Kidney capillary endothelial cell (primary cell): ENCODE measurements at places on chromosomes 7 and 10.

DNA sequence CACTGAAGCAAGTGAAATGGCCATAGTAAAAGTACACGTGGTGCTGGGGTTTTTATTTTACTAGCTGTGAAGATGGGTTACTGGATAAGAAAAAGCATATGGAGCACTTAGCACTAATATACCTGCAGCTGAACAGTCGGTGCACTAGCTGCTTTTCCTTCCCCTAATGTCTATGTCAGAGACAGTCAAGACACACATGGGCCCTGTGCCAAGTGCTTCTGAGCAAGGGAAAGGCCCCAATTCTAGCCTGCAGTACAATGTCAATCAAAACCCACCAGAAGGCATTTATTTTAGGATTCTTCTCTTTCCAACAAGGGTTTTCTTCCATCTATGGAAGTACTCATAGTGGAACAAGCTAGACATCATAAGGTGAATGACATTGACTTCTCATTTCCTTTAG is 716.7 kb downstream of the CCSER2 start:
- DNase-seq: no peak

DNA sequence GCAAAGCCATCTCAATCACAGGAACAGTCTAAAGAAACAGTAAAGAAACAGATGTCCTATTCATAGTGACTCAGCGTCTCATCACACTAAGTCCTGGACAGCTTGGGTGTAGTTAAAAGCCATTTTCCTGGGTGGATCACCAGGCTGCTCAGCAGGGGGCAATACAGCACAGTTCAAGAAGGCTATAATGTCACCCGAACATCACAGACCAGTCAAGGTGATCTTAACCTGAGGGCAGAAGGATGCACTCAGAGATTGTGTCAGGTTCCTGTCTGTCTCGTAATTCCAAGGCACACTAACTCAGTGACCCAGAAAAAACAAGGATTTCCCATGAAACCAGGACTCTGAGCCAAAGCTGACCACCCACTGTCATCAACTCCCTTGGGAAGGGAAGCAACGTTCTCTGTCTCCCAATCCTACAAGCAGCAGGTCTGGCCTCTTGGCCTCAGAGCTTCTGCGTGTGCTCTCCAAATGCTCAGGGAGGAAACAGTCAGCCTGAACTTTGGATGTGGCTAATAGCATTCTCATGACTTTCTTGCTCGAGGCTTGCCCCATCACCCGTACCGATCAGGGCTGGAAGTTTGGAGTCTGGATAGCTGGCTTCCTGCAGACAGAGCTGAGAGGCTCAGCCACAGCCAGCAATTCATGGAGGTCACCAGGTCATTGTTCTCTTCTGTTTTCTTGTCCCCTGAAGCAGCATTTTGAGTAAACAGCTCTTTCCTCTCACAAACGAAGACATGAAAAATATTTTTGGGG is 90.4 kb upstream of the FAM171A1 start:
- peak; percentile 82 for DNase-seq

DNA sequence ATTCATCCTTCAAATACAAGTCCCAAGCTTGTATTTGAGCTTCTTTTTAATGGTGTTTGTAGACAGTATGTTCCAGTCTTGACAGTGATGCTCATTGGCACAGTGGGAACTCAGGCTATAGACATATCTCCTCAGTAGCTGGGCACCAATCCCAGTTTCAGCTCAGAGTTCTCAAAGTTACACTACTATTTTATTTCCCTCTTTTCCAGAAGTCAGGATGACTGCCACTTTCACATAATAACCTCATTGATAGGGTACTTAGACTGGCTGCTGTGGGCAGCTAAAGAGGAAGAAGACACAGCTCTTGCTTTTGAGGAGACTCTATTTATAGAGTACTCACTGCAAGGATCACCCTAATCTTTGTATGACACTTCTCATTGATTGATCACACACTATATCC is 2.4 kb downstream of the GBF1 start:
- DNase-seq: no peak

DNA sequence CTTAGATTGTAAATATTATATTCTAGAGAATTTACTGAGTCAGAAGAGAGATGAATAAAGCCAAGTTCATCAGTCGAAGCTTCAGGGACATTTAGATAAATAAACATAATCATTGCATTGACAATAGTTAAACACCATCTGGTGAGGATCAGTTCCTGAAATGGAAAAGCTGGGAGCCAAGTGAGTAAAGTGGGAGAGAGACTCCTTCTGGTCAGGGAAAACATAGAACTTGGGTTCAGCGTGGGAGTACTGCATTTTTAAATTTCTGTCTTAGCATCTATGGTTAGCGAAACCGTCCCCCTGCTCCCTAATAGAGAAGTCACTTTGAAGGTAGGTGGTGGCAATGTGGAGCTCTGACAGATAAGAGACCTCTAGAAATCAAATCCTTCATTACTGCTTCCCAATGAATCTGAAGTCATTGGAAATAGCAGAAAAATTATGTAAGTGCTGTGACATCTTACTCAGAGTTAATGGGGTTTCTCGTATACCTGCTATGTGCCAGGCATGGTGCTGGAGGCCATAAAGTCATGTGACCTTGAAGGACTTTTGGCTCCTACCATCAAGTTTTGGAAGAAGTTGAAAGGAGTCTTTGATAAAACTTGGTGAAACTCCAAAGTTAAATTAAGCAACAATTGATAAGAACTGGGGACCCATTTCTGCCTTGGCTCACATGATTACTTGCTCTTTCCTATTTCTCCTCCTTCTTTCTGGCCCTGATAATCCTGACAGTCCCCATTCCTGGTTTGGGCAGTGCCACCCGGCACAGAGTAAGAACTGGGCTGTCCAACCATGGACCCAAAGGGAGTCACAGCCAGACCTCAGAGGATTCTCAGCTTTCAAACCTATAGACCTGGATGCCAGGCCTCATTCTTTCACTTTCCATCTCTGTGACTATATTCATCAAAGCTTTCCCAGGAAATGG is 211.2 kb downstream of the C7orf25 start:
- DNase-seq: no peak

- DNase-seq: peak; percentile 53
Measured at GRCh38 chr7:114922026-114922651, at the start of gene MDFIC. Gene MDFIC, plus strand, starts transcription at chr7:114922094. Its CDS starts 940 bp downstream, at chr7:114923034.

DNA sequence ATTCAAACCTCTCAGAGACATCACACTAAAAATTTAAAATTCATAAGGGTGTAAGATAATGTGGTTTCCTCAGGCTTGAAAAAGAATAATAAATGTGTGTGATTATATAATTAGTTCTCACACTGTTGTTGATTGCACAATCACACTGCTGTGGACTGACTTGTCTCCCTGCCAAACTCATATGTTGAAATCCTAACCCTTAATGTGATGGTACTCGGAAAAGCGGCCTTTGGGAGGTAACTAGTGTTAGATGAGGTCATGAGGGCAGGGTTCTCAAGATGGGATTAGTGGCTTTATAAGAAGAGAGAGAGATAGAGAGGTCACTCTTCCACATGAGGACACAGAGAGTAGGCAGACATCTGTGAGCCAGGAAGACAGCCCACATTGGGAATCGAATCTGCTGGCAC is 128.5 kb upstream of the COL1A2 start:
- DNase-seq: no peak

DNA sequence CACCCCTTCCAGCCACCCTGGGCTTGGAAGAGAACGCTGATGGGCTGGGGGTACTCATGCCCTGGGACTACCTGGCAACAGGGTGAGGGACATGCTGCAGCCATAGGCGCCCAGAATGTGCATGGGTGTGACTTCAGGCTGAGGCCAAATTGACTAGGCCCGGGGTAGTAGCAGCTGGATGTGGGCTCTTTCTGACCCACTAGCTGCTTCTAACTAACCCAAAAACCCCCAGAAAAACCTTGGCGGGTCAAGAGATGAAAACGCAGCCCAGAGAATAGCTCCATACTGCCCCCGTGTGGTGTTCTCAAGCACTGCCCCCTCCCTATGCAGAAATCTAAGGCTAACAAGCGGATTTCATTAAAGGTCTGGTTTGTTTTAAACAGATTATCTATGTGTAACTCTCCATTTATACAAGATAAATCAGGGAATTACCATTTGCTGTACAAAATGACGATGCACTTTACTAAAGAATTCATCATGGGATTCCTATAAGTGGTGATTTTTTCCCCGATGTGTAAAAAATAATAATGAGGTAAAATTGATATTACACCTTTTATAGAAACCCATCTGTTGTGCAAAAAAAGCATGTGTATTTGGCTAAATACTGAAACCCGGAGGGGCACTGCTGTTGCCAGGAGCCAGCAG is 4.2 kb downstream of the SMARCD3 start:
- DNase-seq: peak; percentile 59

GRCh38 chr7:51135576-51135975 is 181.0 kb downstream of the COBL start:
- no peak for DNase-seq

- no peak for DNase-seq
Measured at GRCh38 chr10:46330894-46331293, 44.1 kb downstream of the ANTXRL start.

DNA sequence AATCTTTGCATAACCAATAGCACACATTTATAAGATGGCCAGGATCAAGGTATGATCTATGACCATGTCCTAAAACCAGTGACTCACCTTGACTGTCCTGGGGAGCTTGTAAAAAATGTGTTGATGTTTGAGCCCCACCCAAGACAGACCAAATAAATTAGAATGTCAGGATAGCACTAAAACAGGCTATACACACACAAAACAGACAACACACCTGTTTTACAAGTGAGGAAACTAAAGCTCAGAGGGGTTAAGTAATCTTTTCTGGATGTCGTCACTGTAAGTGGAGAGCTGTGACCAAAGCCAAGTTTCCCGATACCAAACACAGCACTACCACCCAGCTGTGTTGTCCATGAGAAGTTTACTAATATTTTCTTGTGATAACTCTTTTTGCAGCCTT is 84.5 kb downstream of the AVL9 start:
- no peak for DNase-seq

- DNase-seq: peak; percentile 25
Measured at GRCh38 chr10:17616403-17617030, 657 bp downstream of the HACD1 start.

DNA sequence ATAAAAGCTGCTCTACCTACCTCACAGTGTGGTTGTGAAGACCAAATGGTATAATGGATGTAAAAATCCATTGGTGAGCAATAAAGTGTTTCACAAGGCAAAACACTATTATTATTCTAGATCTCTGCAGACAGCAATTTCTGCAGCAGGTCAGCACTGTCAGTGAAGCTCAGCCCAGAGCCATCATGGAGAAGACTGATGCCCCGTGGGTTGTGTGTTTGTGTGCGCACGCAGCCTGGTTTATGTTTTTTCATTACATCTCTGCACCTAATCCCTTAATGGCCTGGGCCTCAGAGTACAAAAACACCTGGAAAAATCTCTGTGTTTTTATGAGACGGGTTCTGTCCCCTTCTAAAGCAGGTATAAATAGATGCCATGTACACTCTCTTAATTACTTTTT is 64.2 kb downstream of the PARP12 start:
- no peak for DNase-seq

DNA sequence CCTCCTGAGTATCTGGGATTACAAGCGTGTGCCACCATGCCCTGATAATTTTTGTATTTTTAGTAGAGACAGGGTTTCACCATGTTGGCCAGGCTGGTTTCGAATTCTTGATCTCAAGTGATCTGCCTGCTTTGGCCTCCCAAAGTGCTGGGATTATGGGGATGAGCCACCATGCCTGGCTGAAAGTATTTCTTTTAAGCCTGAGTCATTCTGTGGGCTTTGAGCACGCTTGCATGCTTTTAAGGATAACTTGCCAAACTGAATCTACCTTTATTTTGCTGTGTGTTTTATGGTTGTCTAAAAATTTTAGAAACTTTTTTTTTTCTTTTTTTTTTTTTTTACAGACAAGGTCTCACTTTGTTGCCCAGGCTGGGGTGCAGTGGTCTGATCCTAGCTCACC is 33.2 kb downstream of the CNNM2 start:
- no peak for DNase-seq

DNA sequence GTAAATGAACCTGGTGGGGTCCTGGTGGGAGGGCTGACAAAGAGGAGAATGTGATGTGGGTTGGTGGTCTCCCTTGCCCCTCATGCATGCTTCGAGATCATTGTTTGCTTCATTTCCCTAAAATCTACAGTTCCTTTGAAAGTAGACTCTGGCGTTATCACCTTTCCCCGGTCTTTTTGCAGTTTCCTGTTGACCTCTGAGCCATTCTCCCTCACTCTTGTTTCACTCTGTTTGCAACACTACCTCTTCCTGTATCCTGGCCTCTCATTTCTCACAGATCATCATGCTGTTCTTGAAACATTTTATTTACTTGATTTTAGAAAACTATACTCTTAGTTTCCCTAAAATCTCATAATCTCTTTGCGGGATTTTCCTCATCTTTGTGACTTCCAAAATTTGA is 179.8 kb downstream of the WNT2 start:
- no peak for DNase-seq

GRCh38 chr10:90398566-90398965 is 459.3 kb downstream of the HTR7 start:
- peak; percentile 40 for DNase-seq

GRCh38 chr10:4018054-4018511 is 233.1 kb upstream of the KLF6 start:
- no peak for DNase-seq

DNA sequence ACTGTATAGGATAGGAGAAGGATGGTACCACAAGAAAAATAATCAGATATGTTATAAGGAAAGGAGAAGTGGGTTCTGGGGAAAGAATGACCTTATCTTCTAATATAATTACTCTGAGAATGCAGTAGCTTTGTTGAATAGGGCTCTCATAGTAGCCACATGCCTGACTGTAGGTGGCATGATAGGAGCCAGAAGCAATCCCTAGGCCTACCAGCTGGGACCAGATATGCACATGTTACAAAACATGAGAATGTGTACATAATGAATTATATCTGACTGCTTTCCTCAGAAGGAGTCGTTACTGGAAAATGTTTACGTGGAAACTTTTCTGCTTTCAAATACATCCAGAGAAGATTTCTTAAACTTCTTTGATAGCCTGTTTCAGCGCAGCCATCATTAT is 53.2 kb upstream of the FAM3C start:
- no peak for DNase-seq

DNA sequence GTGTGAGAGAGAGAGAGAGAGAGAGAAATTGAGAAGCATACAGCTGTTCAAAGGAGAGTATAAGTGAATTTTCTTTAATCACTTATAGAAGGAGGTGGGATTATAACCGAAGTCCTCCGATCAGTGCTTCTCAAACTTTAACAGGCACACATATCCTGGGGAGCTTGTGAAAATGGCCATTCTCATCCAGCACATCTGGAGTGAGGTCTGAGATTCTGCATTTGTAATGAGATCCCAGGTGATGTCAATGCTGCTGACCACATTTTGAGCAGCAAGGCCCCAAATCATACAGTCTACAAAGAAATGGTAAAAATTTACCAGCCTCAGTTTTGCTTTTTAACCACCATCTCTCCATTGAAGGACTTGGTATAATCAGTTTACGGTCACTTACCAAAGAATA is 219.0 kb downstream of the PTEN start:
- DNase-seq: no peak

GRCh38 chr10:317271-317769 is 182.1 kb downstream of the ZMYND11 start:
- no peak for DNase-seq

GRCh38 chr10:73581918-73582317 is 9.2 kb downstream of the USP54 start:
- no peak for DNase-seq
